ENCODE measurements at places on chromosomes 5 and 9.

DNA sequence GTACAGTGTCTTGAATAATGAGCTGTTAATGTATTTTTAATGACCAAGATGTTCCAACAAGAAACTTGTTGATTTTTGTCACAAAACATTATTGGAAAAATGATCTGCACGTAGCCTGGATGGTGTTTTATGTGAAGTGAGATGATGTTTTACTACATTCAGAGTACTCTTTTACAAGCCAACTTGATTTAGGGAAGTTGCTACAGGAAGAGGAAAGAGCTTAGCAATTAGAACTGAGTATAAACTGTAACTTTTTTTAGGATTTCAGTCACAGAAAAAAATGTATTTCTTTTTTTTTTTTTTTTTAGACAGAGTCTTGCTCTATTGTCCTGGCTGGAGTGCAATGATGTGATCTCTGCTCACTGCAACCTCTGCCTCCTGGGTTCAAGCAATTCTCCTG is 113.6 kb upstream of the ADRA1B start:
- DNase-seq = no peak

- no peak for DNase-seq
Observed at GRCh38 chr9:27474305-27474704, 49.8 kb upstream of the IFNK start.

- no peak for DNase-seq
Observed at GRCh38 chr9:125406810-125407087, 145.1 kb downstream of the GAPVD1 start.

DNA sequence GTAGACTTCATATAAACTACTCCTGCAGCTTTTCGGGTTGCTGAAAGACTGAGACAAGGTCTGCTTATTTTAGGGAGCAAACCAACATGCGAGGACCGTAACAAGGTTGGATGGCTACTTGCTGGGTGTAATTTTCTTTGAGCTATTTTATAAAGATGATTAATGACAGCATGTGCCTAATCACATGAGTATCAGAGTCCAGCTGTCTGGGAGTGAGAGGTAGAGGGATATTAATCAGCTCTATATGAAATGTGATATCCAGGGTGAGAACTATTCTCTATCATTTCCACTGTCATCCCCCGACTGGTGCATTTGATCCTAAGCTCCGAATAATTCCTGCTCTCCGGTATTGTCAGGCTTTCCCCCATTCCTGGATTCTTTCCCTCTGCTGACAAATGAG is 193.8 kb upstream of the HMHB1 start:
- DNase-seq = no peak

- DNase-seq = no peak
Observed at GRCh38 chr5:140236891-140237598, 62.1 kb downstream of the CYSTM1 start.

DNA sequence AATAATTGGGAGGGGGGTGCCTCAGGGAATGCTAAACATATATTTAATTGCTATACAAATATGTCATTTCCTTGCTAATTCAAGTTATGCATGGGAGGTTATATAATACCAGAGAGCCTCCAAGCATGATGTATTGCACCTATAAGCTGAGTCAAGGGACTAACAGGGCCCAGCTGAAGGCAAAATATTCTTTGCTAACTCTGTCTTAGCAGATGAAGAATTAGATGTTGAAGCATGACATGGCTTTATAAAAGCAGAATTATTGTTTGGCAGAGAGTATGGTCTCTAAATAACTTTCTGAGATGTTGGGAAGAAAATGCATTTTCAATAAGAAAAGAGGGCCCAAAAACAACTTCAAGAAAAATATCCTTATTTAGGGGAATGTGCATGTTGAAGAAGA is 60.4 kb downstream of the SGCD start:
- no peak for DNase-seq

DNA sequence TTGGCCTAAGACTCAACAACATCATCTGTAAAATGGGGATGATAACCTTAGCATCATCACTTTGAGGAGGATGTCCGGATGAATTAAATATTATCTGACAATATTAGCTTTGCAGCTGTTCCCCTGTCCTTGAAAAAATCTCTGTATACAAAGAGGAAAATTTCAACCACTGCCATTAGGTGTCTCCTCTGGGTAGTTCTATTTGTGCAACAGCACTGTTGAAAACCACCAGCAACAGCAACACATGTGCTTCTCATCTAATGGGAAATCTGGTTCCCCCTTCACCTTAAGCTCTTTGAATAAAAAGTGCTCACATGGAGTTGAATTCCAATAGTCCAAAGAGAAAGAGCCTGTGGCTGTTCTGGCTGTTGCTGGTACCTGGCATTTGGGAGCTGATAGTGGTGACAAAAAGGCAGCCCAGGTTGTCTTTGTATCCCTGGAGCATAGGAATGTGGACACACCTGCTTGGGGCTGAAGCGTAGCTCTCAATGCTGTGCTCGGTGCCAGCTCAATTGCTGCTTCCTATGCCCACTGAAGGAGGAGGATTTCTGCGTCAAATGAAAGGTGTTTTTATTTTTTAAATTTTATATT is 322.1 kb upstream of the MSX2 start:
- no peak for DNase-seq

DNA sequence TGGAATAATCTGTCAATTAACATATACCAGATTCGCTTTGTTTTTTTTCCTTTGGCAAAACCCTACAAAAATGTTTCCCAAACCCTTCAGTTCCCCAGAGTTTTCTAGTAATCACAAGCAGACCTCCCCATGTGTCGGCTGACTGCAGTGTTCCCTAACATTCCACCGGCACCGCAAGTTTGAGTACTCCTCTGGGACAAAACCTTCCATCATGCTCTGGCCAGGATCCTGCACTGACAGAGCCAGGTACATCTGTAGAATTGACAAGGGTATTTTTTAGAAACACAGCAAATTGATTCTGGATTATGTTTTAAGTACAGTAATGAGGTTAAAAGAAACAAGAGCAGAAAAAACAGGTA is 174.7 kb downstream of the GAS1 start:
- DNase-seq = no peak

GRCh38 chr5:149220750-149221149 is 50.9 kb upstream of the AFAP1L1 start:
- DNase-seq = no peak

DNA sequence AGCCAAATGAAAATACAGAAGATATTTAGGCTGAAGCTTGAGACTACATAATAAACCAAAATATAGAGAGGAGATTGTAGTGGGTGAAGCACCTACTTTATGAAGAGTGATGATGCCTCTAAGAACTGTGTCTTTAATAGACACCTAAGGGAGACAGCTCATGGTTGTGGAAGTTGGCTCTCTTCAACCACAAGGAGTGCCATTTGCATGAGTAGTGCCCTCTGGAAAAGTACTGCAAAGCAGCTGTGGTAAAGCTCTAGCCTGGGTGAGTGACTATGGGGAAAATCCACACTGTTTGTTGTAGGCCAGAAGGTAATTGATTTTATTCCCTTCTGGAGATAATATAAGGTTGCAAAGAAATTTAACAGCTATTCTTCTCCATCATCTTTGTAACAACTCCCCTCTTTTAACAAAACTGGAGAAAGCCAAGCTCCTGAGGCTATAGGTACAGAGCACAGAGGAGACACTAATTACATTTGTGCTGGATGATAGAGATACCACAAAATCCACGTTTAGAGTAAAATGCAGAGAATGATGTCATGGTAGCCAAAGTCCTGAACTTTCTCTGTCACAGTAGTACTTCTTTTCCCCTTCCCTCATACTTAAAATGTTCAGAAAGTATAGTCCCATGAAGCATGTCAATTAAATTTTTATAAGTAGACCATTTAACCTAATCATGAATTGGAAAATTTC is 122.8 kb downstream of the STARD4 start:
- no peak for DNase-seq

GRCh38 chr9:134738869-134739659 is 97.5 kb downstream of the COL5A1 start:
- DNase-seq = peak; percentile 86

DNA sequence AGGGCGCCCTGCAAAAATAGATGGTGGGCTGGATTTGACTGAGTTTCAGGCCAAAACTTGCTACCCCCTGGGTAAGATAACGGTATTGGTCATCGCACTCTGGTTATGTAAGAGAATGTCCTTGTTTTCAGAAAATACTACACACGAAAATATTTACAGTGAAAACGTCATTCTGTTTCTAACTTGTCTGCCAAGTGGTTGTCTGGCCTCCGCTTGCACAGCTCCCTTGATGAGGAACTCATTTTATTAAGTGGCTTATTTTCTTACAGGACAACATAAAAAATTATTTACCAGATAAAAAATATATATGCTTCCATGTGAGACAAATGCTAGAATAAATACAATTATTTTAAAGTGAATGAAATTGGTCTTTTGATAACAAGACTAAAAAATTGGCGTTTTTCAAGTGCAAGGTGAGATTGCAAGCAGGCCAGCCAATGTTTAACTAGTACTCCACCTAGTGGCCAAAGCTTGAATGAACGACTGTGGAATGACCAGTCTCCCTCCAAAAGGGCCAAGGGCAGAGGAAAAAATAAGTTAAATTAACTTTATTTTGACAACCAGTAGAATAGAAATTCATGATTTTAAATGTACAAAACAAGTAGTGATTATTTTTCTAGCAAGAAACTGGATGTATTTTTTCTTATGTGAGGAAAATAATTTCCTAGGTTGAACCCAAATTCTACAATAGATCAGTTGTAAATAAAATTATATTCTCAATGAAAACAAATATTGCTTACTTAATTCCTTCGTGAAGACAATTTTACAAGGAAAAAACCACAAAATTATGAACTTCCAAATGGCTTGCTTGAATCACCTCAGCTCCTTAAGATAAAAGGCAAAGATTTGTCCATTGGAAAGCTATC is 93.2 kb downstream of the ZFAND5 start:
- peak; percentile 65 for DNase-seq

- DNase-seq = no peak
Observed at GRCh38 chr9:80871596-80871995, 817.8 kb downstream of the TLE1 start.

DNA sequence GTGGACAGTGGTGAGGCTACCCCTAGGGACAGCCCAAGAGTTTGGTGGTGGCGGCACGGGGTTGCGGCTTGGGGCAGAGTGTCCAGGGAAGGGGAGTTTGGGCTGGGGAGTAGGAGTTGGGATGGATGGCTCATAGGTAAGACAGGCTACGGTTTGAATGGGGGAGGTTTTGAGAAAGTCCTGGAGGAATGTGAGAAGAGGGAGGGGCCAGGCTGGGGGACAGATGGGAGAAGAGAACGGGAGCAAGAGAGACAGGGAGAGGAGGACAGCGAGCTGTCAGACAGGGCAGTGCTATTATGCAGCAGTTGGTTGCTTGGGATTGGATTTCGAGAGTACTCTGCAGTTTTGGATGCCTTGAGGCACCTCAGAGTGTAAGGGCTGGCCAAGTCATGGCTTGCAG is 24.5 kb downstream of the PSD2 start:
- no peak for DNase-seq

- DNase-seq = no peak
Observed at GRCh38 chr5:35443803-35444595, 173.7 kb upstream of the SPEF2 start.

- no peak for DNase-seq
Observed at GRCh38 chr9:133306242-133307204, 29.5 kb downstream of the SURF6 start.

DNA sequence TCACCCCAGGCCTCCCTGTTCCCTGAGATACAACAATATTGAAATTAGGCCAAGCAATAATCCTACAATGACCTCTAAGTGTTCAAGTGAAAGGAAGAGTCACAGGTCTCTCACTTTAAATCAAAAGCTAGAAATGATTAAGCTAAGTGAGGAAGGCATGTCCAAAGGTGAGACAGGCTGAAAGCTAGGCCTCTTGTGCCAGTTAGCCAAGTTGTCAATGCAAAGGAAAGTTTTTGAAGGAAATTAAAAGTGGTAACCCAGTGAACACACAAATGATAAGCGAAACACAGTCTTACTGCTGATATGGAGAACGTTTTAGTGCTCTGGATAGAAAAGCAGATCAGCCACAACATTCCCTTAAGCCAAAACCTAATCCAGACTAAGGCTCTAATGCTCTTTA is 39.8 kb downstream of the PTAR1 start:
- DNase-seq = no peak

GRCh38 chr5:54446379-54446732 is 9.1 kb upstream of the HSPB3 start:
- no peak for DNase-seq

DNA sequence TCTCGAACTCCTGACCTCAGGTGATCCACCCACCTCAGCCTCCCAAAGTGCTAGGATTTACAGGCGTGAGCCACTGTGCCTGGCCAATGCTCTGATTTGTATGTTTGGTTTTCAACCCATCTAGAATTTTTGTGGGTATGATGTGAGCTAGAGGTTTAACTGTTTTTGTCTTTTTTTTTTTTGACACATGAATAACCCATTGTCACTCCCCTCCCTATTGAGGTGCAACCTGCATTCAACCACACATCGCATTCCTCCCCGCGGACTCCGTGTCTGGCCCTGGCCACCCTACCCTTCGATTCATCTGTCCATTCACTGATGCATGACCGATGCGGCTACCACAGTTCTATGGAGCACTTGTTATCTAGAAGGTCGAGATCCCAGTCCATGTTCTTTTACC is 9.5 kb upstream of the FAM163B start:
- no peak for DNase-seq

- DNase-seq = no peak
Observed at GRCh38 chr9:130499804-130500263, 55.1 kb downstream of the ASS1 start.

- no peak for DNase-seq
Observed at GRCh38 chr5:132673488-132673887, 301 bp upstream of the IL4 start.

GRCh38 chr5:171168171-171168570 is 140.9 kb upstream of the TLX3 start:
- DNase-seq = no peak

GRCh38 chr5:152144556-152144955 is 219.9 kb upstream of the GLRA1 start:
- no peak for DNase-seq

- no peak for DNase-seq
Observed at GRCh38 chr5:170287532-170287931, 10.0 kb downstream of the LCP2 start.

DNA sequence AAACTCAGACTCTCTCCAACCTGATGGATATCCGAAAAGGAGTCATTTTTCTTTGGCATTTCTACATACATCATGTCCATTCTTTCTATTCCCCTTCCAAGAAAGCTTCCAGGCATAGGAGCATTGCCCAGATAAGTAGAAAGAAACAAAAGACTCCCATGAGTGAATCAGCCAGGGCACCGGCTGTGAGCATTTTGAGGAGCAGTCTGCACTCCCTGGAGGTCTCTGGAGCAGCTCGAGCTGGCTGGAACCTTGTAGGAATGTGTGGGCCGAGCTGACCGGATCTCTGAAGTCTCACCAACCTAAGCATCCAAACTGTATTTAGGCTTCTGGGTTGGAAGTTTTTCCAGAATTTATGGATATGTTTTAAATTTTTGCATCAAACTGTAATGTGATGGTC is 161.4 kb upstream of the TRPC7 start:
- no peak for DNase-seq

GRCh38 chr9:71756753-71757152 is 11.6 kb downstream of the CEMIP2 start:
- DNase-seq = no peak

Measured in nephron progenitor cell (in vitro differentiated cells).